ENCODE measurements at places on chromosomes 13 and 19.

GRCh38 chr13:93079294-93079693 lies 147.3 kb upstream of the GPC6 start:
- DNase-seq: no peak

- DNase-seq: peak; percentile 89
Measured at GRCh38 chr19:16381756-16382401, 57.3 kb downstream of the KLF2 start.

GRCh38 chr13:45206340-45206739 lies 5.5 kb upstream of the KCTD4 start:
- no peak for DNase-seq

DNA sequence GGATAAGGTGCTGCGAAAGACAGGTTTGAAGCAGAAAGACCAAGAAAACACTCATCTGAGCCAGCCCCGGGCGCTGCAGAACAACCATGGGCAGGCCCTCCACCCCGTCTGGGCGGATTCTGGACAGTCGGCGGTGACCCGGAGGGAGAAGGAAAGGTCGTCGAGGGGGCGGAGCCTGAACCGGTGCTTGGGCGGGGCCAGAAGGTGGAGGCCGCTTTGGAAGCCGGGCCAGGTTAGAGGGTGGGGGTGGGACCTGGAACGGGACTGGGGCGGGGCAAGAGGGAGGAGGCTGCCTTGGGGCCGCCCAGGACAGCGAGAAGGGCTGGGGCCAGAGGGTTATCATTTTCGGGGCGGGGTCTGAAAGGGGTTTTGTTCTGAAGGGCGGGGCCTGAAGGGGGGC lies 5.0 kb upstream of the ZNF765 start:
- no peak for DNase-seq

GRCh38 chr19:17027535-17027975 lies 945 bp upstream of the CPAMD8 start:
- DNase-seq: no peak

GRCh38 chr19:5743630-5744029 lies 23.2 kb downstream of the CATSPERD start:
- DNase-seq: no peak

- DNase-seq: no peak
Measured at GRCh38 chr13:90099847-90100246, 1247.6 kb upstream of the MIR17HG start.

- no peak for DNase-seq
Measured at GRCh38 chr13:42997381-42997780, 5.3 kb upstream of the EPSTI1 start.

DNA sequence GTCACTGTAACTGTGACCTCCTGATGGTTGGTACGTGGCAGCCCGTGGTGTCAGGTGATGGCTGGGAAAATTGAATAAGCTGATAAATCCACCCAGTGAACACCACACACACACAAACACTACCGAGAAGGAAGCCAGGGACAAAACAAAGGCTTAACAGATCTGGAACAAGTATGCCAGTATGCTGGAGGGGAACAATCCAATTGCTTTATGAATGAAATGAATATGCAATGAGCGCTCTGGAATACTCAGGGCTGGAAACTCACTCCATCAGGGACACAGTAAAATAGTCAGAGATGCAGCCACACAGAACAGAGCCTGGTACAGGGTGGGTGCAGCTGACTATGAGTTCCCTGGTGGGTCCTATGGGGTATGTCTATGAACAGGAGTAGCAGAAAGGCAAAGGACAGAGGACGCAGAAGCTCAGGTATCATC lies 16.7 kb downstream of the TMTC4 start:
- no peak for DNase-seq

DNA sequence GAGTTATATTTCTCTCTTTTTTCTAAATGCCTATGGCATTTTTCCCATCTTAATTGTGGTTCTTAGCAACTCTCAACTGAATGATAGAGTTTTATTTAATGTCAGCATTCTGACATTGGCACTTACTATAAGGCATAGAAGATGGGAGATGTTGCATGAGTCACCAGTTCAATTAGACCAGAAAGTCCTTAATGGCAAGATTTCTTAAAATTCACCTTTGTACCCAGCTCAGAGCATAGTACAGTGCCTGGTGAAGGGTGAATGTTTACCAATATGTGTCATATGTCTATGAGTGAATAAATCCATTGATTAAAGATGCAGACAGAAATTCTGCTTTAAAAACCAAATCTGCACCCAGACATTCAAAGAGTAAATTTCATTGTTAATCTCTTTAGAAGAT lies 526.9 kb downstream of the EFNB2 start:
- no peak for DNase-seq

- no peak for DNase-seq
Measured at GRCh38 chr13:48644141-48644540, 9.6 kb upstream of the CYSLTR2 start.
